ENCODE measurements at places on chromosomes 2 and 18.

DNA sequence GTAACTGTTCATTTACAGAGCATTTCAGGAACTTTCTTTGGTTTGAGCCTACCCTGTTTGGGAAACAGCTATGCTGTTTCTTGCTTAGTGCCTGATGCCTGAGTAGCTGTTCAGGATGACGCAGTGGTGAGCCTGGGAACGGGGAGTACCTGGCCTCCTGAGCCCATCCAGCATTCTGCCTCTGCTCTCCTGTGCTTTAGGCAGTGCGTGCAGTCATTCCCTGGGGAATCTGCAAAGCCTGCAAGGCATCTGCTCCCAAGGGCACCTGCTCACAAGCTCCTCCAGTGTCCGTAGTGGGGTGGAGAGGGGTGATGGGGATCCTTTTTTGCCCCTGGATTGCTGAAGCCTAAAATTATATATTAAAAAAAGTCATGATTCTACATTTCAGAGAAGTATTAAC is 68.8 kb downstream of the RAPGEF4 start:
- no peak for DNase-seq

DNA sequence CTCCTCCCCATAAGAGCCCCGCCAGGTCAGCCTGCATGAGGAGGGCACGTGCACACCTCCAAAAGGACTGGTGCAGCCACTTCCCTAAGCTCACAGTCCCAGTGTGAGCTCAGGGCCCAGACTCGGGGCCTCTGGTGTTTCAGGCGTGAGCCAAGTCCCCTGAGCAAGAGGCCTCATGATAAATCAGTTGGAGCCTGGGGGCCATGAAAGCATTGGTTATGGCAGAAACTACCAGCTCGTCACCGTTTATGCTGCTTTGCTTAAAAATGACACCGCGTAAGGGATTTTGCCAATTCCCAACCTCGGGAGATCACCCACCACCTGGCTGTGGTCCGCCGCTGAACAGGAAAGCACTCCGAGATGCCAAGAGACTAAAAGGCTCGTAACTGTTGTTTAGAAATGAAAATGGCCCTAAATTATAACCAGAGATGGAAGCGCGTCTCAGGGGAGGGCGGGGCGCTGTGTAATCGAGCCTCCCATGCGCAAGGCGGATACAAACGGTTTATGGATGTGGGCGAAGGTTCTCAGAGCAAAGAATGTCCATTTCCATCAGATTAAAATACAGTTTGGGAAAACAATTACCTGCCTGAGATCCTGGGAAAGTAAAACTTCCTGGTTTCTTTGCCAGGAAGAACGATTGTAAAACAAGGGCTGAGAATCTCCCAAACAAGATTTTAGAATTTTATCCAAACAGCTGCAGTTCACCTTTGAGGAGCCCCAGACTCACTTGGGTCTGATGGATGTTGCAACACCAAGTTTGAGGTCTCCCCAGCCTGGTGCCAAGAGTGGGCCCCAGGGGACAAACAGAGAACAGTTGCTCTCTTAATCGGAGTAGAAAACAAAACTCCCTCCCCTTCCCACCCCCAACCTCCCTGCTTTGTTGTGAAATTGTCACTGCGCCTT is 141.4 kb downstream of the BCL2 start:
- DNase-seq: no peak

- DNase-seq: no peak
Measured at GRCh38 chr2:197131558-197131855, 179.1 kb downstream of the ANKRD44 start.

- no peak for DNase-seq
Measured at GRCh38 chr18:77054288-77054605, 78.3 kb downstream of the MBP start.

GRCh38 chr18:8825729-8826375 is 120.5 kb downstream of the MTCL1 start:
- no peak for DNase-seq

GRCh38 chr2:160680294-160680693 is 186.7 kb upstream of the RBMS1 start:
- DNase-seq: no peak

GRCh38 chr18:5717256-5717655 is 173.5 kb upstream of the EPB41L3 start:
- no peak for DNase-seq

GRCh38 chr2:153891051-153891450 is 19.3 kb downstream of the GALNT13 start:
- no peak for DNase-seq

DNA sequence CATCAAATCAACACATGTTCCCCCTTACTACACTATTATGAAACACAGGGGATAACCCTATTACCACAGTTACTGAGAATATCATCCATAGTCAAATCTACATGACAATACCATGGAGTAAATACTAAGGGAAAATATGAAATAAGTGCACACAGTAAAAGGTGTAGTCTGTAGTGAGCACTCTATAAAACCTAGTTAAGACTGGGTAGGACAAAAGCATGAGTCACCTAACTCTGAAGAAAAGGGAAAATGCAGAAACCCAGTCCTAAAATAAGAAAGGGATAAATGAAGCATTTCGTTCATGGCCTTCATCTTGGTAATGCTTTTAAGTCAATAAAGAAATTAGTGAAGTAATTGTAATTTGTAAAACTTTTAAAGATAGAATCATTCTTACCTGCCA is 65.4 kb upstream of the ACVR2A start:
- DNase-seq: no peak

GRCh38 chr2:189285962-189286645 is 106.5 kb upstream of the COL5A2 start:
- no peak for DNase-seq

GRCh38 chr2:233656443-233656842 is 15.3 kb upstream of the UGT1A9 start:
- no peak for DNase-seq

GRCh38 chr2:219010162-219010756 is 17.0 kb upstream of the CRYBA2 start:
- DNase-seq: no peak

DNA sequence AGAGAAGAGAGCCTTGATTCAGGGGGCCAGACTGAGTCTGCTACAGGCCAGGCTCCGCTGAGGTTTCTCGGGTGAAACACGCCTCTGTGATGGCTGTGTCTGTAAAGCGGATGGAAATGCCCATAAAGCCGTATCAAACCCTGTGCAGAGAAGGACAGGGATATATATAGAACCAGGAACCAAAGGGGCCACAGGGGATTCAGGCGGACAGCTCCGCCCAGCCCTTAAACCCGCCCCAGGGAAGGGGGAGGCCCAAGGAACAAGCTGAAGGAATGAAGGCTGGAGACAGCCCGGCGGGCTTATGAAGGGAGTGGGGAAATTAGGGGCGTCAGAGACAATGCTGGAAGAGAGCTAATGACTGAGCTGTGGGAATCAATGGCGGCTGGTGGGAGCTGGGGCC is 42.1 kb downstream of the NHEJ1 start:
- no peak for DNase-seq

DNA sequence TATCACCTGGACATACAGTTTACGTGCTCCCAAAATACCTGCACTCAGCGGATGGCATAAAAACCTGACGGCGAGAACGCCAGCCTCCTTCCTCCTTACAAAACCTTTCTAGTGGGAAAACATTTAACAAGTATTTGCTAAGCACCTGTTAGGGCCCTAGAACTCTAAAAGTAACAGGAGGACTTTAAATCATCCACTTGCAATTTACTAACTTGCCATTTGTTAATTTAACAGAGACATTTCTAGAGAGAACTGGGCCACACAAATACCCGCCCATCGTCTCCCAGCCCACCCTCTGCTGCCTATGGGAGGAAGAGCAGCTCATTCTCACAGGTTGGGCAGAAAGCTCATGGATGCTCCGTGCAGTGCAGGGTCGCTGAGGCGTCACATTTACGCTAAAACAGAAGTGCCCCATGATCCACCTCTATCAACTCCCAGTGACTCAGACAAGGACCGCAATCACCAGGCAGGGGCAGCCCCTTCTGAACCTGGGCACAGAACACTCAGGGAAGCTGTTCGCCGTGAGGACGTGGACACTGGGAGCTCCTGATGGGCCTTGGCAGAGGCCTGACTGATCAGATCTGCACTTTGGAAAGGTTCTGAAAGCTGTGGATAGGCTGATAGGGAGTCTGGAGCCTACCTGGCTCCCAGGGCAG is 106.9 kb downstream of the HDAC4 start:
- no peak for DNase-seq

GRCh38 chr2:31475692-31476091 is 61.1 kb upstream of the XDH start:
- DNase-seq: no peak

DNA sequence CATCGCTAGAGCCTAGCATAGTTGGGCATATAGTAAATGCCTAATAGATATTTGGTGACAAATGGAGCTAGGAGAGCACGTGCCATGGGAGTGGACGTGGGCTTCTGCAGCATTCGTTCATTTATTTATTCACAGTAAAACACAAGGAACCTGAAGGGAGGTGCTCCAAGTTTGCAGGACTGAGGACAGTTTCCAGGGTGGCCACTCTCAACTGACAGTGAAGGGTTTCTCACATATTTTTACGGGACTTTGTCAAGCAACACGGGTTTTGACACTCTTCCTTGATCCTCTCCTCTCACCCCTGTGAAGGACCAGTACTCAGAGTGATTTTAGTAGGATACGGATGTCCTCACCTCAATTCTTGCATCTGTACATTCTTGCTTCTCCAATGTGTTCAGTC is 135.0 kb upstream of the TTC39C start:
- DNase-seq: no peak

- no peak for DNase-seq
Measured at GRCh38 chr2:75605770-75606529, 40.6 kb upstream of the MRPL19 start.

GRCh38 chr2:12533337-12534005 is 183.3 kb upstream of the TRIB2 start:
- no peak for DNase-seq

DNA sequence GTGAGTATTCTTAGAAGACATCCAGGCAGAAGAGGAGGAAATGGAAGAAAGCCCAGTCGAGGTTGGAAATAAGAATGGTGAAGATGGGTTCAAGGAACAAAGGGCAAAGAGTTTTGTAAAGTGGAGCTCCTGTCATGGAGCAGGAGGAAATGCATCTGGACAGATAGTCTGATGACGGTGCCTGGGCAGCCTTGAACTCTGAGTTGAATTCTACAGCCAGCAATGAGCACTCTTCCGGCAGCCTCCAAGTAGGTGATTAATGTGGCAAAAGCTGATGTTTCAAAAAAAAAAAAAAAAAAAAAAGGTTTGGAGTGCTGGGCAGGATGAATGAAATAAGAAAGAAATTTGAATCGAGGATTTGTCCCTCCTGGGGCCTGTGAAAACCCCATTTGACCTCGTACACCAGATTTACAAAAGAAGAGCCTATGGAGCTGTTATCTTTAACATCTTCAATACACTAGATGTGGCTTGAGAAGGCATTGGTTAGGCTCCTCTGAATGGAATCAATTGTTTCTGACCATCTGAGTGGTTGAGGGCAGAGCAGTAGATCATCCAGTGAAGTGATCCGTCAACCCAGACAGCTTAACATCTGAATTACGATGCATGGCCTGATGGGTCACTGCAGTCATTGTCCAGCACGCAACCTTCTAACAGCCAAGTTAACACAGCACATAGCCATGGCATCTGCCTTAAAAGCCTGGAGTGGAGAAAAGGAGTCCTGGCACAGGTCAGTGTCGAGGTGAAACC is 449.7 kb downstream of the TXNL1 start:
- DNase-seq: no peak

GRCh38 chr2:146950361-146950760 is 894.5 kb upstream of the ACVR2A start:
- DNase-seq: no peak

DNA sequence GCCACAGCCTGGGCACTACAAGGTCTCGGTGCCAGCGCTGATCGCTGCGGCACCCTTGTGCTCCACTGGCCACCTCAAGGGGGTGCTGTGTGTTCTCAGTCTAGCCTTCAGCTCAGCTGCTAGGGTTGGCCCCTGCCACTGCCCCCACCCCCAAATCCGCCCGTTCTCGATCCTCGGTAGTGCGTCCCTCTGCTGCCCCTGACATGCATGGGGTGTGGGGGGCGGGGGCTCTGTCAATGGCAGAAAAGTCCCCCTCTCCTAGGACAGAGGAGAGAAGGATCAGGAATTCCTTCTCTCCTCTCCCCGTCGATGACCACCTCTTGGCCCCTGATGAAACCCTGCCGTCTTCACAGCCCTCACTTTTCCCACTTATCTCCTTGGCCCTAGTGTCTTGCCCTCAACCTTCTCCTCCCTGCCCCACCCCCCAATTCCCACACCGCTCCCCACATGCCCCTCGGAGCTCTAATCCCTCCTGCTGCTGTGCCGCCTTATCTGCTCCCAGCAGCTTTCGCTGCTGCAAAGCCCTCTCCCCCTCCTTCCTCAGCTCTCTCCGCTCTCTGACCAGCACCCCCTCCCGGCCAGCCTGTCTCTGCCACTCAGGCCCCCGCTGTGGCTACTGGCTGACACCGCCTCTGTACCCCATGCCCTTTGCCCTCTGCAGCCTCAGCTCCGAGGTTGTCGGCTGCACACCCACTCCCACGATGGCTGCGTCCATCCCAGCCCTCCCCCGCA is 4.3 kb upstream of the ASIC4 start:
- DNase-seq: peak; percentile 15

- no peak for DNase-seq
Measured at GRCh38 chr2:130894326-130894942, 57.7 kb downstream of the ARHGEF4 start.

DNA sequence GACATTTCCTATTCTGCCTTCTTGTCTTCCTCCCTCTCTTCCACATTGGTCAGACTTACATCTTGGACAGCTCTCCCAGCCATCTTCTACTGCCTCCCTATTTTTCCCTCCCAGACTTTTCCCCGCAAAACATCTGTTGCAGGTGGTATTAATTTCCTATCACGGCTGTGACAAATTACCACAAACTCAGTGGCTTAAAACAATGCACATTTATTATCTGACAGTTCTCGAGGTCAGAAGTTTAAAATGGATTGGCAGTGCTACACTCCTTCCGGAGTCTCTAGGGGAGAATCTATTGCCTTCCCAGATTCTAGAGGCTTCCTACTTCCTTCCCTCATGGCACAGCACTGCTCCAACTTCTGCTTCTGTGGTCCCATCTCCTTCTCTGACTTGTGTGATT is 33.3 kb downstream of the STRADB start:
- DNase-seq: no peak

GRCh38 chr2:143545059-143545948 is 416.1 kb downstream of the ARHGAP15 start:
- DNase-seq: no peak

- no peak for DNase-seq
Measured at GRCh38 chr2:144096531-144096930, 423.4 kb downstream of the ZEB2 start.

DNA sequence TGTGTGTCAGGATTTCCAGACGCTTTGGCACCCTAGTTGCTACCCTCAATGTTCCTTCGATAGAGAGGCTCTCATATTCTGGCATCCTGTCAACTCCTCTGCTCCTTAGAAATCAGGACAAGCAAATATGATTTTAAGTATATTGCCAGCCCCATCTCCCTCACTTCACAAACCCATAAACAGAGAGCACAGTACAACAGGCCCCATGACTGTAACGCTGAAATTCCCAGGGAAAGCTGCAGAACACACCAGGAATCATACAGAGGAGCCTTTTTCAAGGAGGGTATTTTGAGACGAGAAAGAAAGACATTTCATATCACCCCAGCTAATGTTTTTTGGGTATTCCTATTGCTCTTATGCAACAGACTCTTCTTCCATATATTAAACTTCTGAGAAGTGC is 162.9 kb downstream of the NAPG start:
- DNase-seq: no peak
